ENCODE measurements at places on chromosomes 6 and 20.

GRCh38 chr6:112235956-112236355 is 18.4 kb downstream of the LAMA4 start:
- no peak for DNase-seq

DNA sequence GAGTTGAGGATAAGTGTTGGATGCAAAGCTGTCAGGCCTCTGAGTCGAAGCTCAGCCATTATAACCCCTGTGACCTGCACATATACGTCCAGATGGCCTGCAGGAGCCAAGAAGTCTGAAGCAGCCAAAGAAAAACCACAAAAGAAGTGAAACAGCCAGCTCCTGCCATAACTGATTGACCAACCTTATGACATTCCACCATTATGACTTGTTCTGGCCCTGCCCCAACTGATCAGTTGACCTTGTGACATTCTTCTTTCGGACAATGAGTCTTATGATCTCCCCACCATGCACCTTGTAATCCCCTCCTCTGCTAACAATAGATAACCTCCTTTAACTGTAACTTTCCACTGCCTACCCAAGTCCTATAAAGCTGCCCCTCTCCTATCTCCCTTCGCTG is 133.7 kb upstream of the AGPAT4 start:
- DNase-seq, result no peak

- DNase-seq, result no peak
Observed at GRCh38 chr20:45060294-45060693, 40.6 kb downstream of the KCNS1 start.

GRCh38 chr20:53631909-53632662 is 38.4 kb upstream of the ZNF217 start:
- DNase-seq, result no peak

- no peak for DNase-seq
Observed at GRCh38 chr6:72283571-72283970, 338.3 kb upstream of the KCNQ5 start.

GRCh38 chr20:15799871-15800270 is 773.4 kb downstream of the KIF16B start:
- DNase-seq, result no peak

DNA sequence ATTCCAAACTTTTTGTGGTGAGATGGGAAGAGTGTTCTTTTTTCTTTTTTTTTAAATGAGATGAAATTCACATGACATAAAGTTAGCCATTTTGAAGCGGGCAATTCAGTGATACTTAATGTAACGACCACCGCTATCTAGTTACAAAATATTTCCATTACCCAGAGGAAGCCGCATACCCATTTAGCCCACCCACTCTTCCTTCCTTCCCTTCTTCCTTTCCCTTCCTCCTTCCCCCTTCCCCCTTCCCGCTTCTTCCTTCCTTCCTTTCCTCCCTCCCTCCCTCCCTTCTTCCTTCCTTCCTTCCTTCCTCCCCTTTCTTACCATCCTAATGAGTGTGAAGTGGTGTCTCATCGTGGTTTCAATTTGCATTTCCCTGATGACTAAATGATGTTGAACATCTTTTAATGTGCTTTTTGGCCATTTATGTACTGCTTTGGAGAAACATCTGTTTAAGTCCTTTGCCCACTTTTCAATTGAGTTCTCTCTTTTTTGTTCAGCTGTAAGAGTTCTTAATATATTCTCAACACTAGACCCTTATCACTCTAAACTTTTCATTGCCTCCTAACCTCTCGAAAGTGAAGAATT is 371.1 kb downstream of the FARS2 start:
- DNase-seq, result no peak

GRCh38 chr20:2826655-2827054 is 10.5 kb downstream of the TMEM239 start:
- DNase-seq, result no peak

DNA sequence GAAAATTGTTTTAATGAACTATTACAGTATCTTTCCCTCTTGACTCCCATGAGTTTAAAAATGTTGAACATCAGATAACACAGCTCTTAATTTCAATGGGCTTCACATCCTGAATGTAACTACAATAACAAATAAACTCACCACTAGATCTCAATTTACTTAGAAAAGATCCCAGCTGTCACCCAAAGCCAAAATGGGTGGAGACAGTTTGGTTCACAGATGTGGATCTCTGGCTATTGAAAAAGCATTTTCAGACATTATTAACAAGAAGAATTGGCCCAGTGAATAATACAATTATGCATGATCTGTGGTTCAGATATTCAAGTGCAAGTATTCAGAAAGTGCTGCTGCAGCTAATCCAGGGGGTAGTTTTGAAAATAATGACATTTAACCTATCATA is 184.7 kb upstream of the RALGAPA2 start:
- no peak for DNase-seq

DNA sequence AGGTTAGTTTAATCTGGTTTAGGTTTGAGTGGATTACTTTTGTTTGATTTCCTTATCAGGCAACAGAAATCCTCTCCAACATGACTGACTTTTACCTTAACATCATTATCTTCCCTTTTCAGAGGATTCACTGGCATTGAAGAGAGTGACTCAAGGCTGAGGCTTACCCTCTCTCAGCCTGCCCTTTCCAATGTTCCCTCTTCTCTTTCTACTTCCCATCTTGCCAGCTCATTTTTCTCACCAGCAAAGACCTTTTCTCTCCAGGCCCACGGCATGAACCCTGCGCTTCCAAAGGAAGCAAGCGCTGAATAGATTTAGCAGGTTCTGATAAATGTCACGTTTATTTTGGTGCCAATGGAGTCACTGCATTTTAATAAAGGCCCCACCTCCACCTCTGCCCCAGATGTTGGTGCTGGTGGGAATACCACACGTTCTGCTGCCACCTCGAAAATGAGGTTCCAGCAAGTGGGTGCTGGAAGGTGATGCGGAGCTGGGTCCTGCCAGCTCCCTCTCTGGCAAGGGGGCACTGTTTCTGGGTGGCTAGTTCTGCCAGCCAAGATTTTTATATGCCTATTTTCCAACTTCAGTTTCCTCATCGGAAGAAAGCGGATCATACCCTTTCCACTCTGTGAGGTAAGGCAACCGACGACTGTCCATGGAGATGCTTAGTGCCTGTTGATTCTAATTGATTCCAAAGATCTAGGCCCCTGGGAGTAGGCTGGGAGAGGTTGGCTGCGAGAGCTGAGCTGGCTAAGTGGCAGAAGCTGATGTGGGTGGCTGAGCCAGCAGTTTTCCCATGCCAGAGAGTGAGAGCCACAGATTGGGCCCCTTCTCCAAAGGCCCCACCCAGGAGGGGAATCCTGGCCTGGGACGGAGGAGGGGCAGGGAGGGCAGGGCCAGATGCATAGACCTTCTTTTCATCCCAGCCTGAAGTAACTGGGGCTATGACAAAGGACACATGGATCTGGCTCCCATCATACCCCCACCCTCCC is 87.7 kb upstream of the MAFB start:
- no peak for DNase-seq

DNA sequence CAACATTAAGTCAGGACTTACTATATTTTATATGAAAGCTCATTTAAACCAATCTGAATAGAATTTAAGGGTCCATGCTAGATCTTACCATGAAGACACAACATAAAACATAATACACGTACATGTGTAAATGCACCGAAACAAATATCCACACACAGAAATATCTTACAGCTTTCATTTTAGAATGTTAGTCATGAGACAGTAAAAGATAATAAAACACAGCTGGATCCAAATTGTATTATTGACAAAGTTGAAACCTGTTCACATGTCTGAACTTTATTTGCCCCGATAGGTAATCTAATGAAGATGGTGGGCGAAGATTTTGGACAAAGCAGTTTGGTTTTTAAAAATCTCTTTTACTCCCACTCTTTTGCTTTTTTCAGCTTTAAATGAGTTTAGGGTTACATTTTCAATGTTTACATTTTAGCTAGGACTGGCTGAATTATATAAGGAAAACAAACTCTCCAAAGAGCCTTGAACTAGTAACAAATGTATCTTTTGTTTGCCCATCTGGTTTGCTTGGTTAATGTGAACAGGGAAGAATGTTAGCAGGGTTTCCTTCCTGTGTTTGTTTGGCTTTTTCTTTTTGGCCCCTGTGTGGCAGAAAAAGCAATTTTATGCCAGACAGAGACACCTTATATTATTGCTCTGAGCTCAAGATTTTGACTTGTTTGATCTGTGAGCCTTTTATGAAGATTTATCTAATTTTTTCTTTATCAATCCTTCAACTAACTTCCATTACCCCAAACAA is 5.1 kb upstream of the TMEM181 start:
- no peak for DNase-seq

DNA sequence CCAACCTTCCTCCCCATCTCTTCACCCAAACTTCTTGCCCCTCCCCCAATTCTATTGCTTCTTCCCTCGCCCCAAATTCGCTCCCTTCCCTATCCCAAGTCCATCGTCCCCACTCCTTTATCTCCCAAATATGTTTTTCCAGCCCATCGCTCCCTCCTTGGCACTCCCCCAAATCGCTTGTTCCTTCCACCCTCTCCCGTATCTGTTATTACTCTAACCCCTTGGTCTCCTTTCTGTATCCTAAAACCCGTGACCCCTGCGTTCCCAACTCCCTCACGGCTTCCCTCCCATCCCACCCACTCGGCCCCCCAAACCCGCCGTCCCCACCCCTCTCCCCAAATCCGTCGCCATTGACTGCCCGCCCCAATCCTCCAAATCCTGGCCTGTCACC is 584 bp downstream of the MTCH1 start:
- DNase-seq, result no peak

DNA sequence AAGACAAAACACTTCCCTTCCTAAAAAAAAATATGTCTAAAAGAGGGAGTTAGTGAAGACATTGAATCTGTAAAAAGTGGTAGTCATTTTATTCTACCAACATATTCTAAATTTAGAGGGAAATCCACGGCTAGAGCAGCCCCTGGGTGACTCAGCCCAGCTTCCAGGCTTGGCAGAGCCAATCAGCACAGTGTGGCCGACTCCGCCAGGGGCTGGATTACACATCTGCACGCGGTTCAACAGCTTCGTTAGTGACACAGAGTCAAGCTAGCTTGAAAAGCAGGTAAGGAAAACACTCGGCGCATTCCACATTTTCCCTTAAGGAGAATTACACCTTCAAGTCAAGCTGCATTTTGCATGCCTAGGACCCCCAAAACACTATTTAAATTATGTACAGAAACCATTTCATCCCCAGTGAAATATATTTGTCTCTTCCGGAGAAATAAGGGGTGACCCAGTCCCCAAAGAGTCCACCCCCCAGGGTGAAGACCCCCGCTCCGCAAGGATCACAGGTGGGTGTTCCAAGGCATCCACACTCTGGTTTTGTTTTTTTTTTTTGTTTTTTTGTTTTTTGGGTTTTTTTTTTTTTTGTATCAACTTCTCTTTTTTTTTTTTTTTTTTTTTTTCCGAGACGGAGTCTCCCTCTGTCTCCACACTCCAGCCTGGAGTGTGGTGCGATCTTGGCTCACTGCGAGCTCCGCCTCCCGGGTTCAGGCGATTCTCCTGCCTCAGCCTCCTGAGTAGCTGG is 58.4 kb upstream of the ARID1B start:
- DNase-seq, result no peak

GRCh38 chr20:44023515-44024371 is 109.1 kb downstream of the TOX2 start:
- no peak for DNase-seq

- DNase-seq, result no peak
Observed at GRCh38 chr6:136544326-136544725, 5.9 kb downstream of the MAP7 start.

GRCh38 chr6:28648878-28649375 is 123.2 kb downstream of the GPX5 start:
- no peak for DNase-seq

GRCh38 chr20:11403711-11404110 is 514.0 kb upstream of the BTBD3 start:
- DNase-seq, result no peak

- no peak for DNase-seq
Observed at GRCh38 chr20:32165836-32166545, 41.6 kb downstream of the PLAGL2 start.

GRCh38 chr6:112281821-112282615 is 27.7 kb upstream of the LAMA4 start:
- no peak for DNase-seq

DNA sequence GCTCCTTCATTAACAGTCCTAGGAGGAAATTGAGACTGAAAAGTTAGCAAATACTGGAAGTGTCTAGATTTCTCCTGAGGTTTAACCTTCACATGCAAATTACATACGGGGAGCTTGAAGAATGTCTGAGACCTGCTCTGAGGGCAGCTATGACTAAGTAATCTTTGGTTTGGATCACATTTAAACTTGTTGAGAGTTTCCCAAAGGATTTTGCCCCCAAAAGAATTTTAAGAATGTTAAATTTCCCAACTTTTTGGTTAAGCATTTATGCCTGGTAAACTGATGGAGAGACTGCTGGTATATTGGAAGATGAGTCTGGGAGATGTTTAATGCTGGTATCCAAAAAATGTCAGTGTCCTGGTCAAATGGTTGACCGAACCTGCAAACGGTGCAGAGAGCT is 97.0 kb downstream of the RREB1 start:
- no peak for DNase-seq

DNA sequence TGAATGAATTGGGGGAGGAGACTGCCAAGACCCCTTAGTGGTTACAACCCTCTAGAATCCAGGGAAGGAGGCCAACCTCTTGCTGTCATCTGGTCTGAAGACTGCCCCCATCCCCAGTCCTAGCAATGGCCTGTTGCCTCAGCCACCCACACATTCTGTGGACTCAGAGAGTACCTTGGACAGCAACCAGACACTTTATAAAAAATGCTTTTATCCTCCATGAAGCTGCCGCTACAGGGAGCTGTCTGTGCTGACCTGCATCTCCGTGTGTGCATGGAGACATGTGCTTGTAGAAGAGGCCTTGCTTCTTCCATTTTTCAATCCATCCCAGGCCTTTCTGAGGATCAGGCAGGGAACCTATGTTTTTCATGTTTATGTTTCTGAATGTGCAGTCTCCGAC is 15.2 kb downstream of the CDH22 start:
- DNase-seq, result no peak

DNA sequence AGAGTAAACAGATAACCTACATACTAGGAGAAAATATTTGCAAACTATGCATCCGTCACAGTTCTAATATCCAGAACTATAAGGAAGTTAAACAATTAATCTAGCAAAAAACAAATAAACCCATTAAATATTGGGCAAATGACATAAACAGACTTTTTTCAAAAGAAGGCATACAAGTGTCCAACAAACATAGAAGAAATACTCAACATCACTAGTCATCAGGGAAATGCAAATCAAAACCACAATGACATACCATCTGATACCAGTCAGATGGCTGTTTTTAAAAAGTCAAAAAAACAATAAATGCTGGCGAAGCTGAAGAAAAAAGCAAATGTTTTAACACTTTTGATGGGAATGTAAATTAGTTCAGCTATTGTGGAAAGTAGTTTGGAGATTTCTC is 1117.7 kb upstream of the MAP3K7 start:
- DNase-seq, result no peak

- no peak for DNase-seq
Observed at GRCh38 chr6:140559458-140559857, 1185.0 kb upstream of the CITED2 start.

- DNase-seq, result no peak
Observed at GRCh38 chr6:139386404-139386803, 12.0 kb upstream of the CITED2 start.

- no peak for DNase-seq
Observed at GRCh38 chr6:155340464-155341129, 26.3 kb upstream of the TFB1M start.

GRCh38 chr6:56949925-56950495 is 4.9 kb upstream of the BEND6 start:
- no peak for DNase-seq
